ENCODE measurements at places on chromosomes 11 and 22. TPM values are rescaled to one million over a fixed set of nuclear protein-coding genes. Genes with fewer than 3 reads are reported as not detected.

DNA sequence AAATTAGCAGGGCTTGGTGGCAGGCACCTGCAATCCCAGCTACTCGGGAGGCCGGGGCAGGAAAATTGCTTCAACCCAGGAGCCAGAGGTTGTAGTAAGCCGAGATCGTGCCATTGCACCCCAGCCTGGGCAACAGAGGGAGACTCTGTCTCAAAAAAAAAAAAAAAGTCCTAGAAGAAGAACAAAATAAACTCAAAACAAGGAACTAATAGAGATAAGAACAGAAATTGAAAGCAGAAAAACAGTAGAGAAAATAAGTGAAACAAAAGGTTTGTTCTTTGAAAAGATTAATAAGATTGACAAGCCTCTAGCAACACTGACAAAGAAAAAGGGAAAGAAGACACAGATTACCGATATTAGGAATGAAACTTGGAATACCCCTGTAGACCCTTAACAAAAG lies 45.1 kb upstream of the CBX7 start:
- no peaks in the 10 kb centered on the region for H3K27me3 ChIP-seq
- H3K36me3 ChIP-seq, result no peaks in the 10 kb centered on the region
- H3K4me3 ChIP-seq, result no peak overlapping the region
- no peaks in the 10 kb centered on the region for H3K4me1 ChIP-seq

DNA sequence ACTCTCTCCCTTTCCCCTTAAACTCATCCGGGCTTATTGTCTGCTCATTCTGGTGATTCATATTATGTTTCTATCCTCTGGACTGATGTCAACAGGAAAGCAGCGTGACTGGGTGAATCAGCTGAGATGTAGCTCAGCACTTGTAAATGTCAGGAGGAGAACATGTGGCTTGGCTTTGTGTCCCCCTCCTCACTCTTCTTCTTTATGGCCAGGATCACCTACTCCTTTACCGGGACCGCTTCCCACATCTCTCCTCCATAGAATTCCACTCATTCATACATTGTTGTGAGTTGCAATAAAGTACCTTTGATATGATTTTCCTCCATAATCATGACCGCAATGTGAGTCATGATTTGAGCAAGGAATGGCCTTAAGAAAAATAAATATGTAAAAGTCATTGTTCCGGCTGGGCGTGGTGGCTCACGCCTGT lies 15.8 kb upstream of the SYN3 start:
- H3K4me3 ChIP-seq, result no peak overlapping the region
- no peaks in the 10 kb centered on the region for H3K27me3 ChIP-seq
- no peak for DNase-seq

DNA sequence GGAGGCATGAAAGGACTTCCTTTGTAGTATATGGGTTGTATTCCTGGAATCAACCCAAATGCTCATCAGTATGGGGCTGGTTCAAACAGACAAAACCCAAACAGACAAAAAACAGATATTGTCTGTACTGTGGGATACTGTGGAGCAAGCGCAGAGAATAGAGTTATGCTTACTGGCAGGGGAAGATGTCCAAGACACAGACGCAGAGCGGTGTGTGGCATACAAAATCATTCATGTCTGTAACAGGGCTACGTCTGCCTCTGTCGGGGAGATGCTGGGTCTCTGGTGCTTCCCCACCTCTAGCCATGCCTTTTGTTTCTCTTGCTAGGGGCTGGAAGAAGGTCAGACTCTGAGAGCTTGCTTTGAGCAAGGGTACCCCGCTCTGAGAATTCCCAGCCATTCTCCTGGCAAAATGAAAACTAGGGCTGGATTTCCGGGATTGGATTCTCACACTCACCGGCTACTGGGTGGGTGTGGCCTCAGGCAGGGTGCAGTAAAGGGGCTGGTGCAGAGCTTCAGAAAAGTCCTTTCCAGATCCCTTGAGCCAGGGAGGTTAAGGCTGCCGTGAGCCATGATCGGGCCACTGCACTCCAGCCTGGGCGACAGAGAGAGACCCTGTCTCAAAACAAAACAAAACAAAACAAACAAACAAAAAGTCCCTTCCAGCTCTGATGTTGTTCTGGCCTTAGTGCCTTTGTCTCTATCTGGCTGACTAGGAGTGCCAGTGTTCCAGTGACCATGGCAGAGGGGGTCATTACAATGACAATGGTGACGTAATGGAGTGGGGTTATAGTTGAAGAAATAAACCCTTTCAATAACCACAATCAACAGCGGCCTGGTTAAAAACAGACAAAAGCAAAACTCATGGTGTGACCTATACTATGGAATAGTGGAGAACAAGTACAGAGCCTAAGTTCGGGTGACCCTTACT lies 2.9 kb upstream of the ABCC8 start:
- no peaks in the 10 kb centered on the region for H3K36me3 ChIP-seq
- H3K27ac ChIP-seq, result no peak overlapping the region

- H3K4me3 ChIP-seq, result no peak overlapping the region
- no peak overlapping the region for H3K27ac ChIP-seq
- no peaks in the 10 kb centered on the region for H3K4me1 ChIP-seq
- no peak for DNase-seq
- no peaks in the 10 kb centered on the region for H3K36me3 ChIP-seq
These were observed 86.8 kb downstream of the NECTIN1 start for GRCh38 chr11:119641983-119642745.

GRCh38 chr22:48078825-48079224 lies 1316.4 kb downstream of the TBC1D22A start:
- H3K36me3 ChIP-seq, result no peaks in the 10 kb centered on the region
- no peaks in the 10 kb centered on the region for H3K4me1 ChIP-seq
- H3K27ac ChIP-seq, result no peak overlapping the region
- H3K27me3 ChIP-seq, result no peaks in the 10 kb centered on the region

DNA sequence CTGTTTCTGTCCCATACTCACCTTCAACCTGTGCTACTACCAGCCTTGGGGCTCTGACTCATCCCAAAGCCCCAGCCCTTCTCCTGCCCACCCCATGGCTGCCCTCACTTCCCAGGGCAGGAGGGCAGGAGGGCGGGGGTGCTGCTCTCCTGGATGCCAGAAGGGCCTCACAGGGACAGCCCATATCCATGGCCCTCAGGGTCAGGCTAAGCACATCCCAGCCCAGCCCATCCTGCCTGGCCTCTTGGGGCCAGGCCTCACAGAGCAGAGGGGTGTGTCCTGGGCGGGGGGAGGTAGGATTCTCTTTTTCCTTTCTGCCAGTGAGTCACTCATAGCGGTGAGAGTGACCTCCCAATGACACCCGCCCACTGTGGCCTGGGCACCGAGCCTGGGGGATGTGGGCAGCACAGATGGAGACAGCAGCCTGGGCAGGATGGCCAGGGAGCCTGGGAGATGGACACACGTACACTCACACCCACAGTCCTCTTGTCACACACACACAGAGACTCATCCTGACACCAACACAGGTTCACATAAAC lies 2.4 kb downstream of the LTBP3 start:
- H3K27me3 ChIP-seq, result no peaks in the 10 kb centered on the region
- no peak overlapping the region for H3K27ac ChIP-seq
- peak; percentile 46 for DNase-seq

GRCh38 chr11:45621588-45621987 lies 43.8 kb downstream of the CHST1 start:
- H3K36me3 ChIP-seq, result no peaks in the 10 kb centered on the region
- no peak overlapping the region for H3K27ac ChIP-seq
- no peak overlapping the region for H3K4me3 ChIP-seq

GRCh38 chr11:12329797-12330196 lies 47.6 kb upstream of the PARVA start:
- H3K4me3 ChIP-seq, result no peak overlapping the region
- no peaks in the 10 kb centered on the region for H3K4me1 ChIP-seq
- H3K27me3 ChIP-seq, result no peaks in the 10 kb centered on the region
- no peak overlapping the region for H3K27ac ChIP-seq
- H3K36me3 ChIP-seq, result no peaks in the 10 kb centered on the region

DNA sequence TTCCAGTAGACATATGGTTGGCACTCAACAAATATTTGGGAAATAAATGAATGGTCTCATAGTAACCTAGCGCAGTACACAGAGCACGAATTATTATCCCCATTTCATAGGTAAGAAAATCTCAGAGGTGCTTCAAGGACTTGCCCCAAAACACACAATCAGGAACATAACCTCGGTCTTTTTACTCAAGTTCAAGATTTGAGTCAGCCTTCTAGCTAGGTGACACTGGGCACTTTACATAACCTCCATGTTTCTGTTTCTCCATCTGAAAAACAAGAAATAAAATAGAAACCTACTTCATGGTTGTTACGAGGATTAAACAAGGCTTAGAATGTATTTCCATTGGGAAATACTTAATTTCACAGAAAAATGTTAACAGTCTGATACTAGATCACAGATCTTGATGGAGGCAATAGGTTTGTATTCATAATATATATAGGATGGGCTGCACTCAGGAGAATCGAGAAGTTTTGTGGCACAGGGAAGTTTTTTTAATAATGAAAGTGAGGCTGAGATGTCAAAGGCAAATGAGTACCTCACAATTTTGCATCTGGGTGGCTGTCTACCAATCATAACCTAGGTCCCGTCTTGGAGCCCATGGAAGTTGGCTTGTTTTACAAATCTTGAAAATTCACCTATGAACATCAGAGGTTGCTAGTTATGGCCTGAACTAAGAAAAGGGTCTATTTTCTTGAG lies 147.4 kb upstream of the ZC3H12C start:
- no peak overlapping the region for H3K27ac ChIP-seq
- H3K4me1 ChIP-seq, result no peaks in the 10 kb centered on the region
- H3K36me3 ChIP-seq, result no peaks in the 10 kb centered on the region

- DNase-seq, result no peak
- no peaks in the 10 kb centered on the region for H3K36me3 ChIP-seq
- H3K27ac ChIP-seq, result no peak overlapping the region
- H3K4me3 ChIP-seq, result no peak overlapping the region
- no peaks in the 10 kb centered on the region for H3K27me3 ChIP-seq
These were observed 762.2 kb downstream of the ETS1 start for GRCh38 chr11:127825183-127825582.

DNA sequence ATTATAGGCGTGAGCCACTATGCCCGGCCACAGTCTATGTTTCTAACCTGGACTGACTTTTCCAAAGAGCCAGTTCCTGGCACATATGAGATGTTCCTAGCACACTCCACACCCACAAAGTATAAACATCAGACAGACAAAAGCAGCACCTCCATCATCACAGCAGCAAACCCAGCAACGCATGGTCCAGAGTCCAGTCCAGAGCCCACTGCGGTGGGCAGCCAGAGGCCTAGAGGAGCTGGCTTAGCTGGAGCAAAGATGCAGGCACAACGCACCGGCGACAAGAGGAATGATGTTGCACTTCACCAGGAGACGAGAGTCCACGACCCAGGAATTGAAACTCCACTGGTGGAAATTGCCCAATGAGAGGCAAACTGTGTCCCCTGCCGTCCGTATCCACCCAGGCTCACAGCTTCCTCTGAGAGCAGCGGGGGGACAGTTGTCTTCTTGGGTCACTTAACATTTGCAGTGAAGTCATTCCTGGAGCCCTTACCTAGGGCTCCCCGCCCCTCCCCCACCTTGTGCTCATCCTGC lies 36.6 kb downstream of the RPS6KA4 start:
- H3K4me3 ChIP-seq, result no peak overlapping the region
- no peaks in the 10 kb centered on the region for H3K36me3 ChIP-seq
- no peak for DNase-seq

GRCh38 chr11:122690801-122691548 lies 35.5 kb downstream of the UBASH3B start:
- no peaks in the 10 kb centered on the region for H3K4me1 ChIP-seq
- no peak for DNase-seq
- H3K4me3 ChIP-seq, result no peak overlapping the region
- peak overlapping the region; percentile 54 for H3K27ac ChIP-seq

DNA sequence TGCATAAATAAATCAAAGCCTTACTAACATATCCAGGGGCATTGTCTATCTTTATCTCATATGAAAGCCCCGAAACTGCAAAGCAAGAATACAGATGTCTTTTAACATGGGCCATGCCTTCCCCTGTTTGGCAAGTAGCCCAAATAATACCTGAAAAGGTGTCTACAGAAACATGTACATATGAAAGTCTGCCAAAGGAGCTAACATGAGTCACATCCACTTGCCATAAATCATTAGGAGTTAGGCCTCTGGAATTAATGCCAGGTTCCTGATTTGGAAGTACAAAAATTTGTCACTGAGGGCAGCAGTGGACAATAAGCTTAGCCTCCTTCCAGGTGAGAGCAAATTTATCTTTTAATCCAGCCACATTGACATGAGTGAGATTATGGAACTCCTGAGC lies 85.5 kb upstream of the PGR start:
- H3K27ac ChIP-seq, result no peak overlapping the region
- H3K36me3 ChIP-seq, result no peaks in the 10 kb centered on the region
- no peaks in the 10 kb centered on the region for H3K4me1 ChIP-seq
- no peak overlapping the region for H3K4me3 ChIP-seq
- H3K27me3 ChIP-seq, result no peaks in the 10 kb centered on the region

- H3K4me3 ChIP-seq, result no peak overlapping the region
- no peaks in the 10 kb centered on the region for H3K36me3 ChIP-seq
- DNase-seq, result no peak
- no peaks in the 10 kb centered on the region for H3K27me3 ChIP-seq
These were observed 16.7 kb upstream of the PHF21B start for GRCh38 chr22:45026511-45026910.

- peak; percentile 66 for DNase-seq
- no peaks in the 10 kb centered on the region for H3K27me3 ChIP-seq
- H3K4me3 ChIP-seq, result no peak overlapping the region
- peaks cover 30% of the 10 kb centered on the region for H3K36me3 ChIP-seq
- H3K27ac ChIP-seq, result peak overlapping the region; percentile 67
These were observed 9.9 kb downstream of the PCSK7 start for GRCh38 chr11:117221775-117222517.

GRCh38 chr11:129283141-129283540 lies 91.0 kb upstream of the ARHGAP32 start:
- H3K36me3 ChIP-seq, result no peaks in the 10 kb centered on the region
- H3K4me1 ChIP-seq, result peaks cover 3% of the 10 kb centered on the region

DNA sequence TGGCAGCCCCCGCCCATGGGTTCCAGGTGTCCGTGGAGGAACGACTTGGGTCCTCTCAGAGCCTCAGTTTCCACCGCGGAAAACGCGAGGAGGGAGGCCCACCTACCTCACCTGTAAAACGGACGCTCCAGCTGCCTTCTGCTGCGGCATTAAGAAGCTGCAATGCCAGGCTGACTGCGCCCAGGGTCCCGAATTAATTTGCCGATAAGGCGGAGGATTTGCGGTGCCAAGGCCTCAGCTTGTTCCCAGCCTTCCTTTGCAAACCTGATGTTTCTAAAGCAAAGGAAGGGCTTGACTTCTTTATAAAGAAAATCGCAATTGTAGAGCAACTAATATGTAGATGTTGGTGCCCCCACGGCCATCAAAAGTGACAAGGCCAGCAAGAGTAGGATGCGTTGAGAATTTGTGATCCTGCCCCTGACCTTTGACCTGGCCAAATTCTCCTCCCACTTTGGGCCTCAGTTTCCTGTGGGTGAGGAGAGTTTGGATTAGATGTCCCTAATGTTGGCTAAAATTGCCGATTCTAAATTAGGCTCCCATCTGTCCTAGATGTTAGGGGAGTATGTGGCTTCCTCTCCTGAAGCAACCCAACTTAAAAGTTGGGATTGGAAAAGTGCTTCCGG lies 849 bp upstream of the TCF20 start:
- peak overlapping the region; percentile 44 for H3K27ac ChIP-seq
- H3K36me3 ChIP-seq, result no peaks in the 10 kb centered on the region
- peak overlapping the region; percentile 47 for H3K4me3 ChIP-seq
- no peaks in the 10 kb centered on the region for H3K27me3 ChIP-seq

The OR8B2 gene
- total RNA-seq, result not detected

The SEC14L6 gene
- total RNA-seq, result not detected

The RFPL1 gene
- not detected for total RNA-seq

The CNTF gene
- 2.1 TPM for total RNA-seq

The GPR152 gene
- not detected for total RNA-seq
